GM23248 (cell line): ENCODE measurements at places on chromosomes 2 and 18.

DNA sequence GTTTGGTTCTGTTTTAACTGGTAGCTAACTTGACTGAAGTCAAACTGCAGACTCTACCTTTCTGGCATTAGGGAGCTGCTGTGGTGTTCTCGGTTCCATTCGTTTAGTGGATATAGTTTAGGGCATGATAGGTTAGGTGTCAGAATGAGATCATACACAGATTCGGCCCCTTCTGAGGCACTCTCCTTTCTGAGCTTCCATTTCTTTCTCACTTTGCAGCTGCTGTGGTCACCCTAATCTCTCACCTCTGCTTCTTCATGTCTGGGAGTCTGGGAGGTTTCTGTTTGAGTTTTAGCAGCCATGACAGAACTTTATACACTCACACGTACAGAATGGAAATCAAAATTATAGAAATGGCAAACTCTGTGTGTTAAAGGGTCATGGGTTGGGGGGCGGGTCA, 122.8 kb downstream of the ATP9B start:
- no peak for DNase-seq

GRCh38 chr2:16020389-16021008, 80.1 kb downstream of the MYCN start:
- DNase-seq: no peak

GRCh38 chr2:190404487-190404886, 3.7 kb upstream of the MFSD6 start:
- DNase-seq: peak; percentile 46

GRCh38 chr2:238106698-238107524, 6.8 kb downstream of the ESPNL start:
- no peak for DNase-seq

GRCh38 chr18:31700990-31701389, 16.6 kb upstream of the B4GALT6 start:
- no peak for DNase-seq
